ENCODE measurements at places on chromosomes 6 and 20.

DNA sequence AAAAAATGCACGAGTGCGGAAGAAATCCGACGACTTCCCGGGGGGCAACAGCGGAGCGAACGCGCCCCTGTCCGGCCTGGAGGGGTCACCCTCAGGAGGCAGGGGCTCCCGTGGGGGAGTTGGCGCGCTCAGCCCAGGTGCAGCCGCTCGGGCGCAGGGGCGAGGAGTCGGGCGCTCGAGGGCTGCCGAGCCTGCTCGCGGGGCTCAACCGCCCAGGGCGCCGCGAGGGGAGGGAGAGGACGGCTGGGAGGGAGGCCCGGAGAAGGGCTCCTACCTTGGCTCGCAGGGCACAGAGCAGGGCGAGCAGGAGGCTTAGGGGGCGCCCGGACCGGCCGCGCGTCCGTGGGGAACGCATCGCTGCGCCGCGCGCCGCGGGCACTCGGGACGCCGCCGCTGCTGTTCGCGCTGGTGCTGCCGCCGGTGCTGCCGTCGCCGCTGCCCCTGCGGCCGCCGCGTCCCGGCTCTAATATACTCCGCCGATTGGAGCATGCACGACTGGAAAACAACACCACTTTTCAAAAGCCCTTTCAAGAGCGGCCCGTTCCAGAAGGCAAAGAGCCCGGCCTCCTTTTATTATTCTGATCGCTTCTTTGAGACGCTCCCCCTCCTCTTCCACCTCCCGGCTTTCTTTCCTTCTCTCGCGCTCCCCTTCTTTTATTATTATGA, 490 bp downstream of the JAG1 start:
- DNase-seq = no peak

- DNase-seq = no peak
These were observed 156.0 kb upstream of the SOX4 start for GRCh38 chr6:21437581-21437980.

DNA sequence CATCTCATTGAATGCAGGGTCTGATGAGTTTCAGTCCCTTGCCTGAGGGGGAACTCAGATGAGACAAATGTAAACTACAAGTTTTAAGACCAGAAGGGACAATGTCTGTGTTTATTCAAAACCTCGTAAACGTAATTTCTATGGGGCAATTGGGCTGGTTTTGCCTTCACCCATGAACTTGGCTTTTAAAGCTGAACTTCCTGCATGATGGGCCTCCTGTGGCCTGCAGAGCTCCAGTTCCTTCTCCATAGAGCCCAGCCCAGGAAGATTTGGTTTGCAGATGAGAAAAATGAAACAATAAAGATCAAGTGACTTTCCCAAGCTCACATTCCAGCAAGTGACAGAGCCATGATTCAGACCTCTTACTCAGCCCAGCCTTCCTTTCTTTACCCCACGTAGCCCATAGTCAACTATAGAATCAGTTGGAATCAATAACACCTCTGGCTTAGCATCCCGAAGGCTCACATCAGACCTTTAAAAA, 612.3 kb downstream of the UTRN start:
- DNase-seq = no peak

DNA sequence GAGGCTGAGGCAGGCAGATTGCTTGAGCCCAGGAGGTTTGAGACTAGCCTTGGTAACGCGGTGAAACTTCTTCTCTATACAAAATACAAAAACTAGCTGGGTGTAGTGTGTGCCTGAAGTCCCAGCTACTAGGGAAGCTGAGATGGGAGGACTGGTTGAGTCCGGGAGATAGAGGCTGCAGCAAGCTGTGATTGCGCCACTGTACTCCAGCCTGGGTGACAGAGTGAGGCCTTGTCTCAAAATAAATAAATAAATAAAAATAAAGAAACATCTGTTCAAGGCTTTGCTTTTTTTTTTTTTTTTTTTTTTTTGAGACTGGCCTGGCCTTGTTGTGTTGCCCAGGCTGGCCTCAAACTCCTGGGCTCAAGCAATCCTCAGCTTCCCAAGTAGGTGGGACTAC, 23.7 kb upstream of the SLC23A2 start:
- no peak for DNase-seq

- DNase-seq = no peak
These were observed 823.4 kb upstream of the GJE1 start for GRCh38 chr6:141309295-141309694.

DNA sequence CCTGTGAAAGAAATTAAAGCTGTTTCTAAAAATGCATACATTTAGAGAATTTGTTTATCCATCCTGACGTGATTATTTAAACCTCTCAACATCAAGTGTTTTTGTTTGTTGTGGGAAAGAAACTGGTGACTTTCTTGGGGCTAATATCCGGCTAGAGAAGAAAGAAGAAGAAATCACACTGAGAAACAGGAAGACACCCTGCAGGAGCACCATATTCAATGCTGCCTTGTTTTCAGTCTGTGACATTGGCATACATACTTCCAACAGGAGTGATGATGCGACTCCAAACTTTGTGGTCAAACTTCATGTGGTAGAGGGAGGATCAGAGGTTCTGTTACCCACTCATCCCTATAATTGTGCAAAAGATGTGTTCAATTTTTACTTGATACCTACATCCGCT, 997.6 kb upstream of the CITED2 start:
- no peak for DNase-seq

DNA sequence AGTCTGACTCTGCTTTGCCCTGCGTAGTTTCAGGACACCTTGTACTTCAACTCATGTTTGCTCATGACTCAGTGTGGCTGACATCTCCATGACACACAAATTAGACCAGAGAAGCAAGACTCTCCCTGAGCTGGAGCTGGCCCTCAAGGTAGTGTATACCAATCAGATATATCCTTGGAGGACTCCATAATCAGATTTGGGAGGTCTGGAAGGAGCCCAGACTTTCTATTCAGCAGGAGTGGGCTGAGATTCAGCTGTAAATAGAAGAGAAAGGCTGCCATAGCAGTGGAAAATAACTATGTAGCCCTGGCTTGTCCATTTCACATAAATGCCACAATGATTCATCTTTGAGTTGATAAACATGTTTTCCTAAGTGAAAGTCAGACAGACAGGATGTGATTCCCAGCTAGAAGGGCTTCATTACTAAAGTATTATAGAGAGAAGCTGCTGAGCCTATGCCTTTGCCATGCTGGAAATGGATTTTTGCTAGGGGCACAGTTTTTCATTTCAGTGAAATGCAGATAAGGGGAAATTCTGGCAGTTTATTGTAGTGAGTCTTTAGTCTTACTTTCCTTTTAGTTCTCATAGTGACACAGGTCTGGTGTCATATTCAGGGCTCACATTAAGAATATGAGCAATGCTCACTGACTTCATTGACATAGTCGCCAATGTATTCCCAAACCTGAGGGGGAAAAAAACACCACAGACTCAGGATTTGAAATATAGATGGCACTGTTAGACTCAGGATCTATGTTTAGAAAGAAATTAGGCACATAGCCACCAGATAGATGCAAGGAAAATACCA, 95.3 kb downstream of the CLVS2 start:
- no peak for DNase-seq

DNA sequence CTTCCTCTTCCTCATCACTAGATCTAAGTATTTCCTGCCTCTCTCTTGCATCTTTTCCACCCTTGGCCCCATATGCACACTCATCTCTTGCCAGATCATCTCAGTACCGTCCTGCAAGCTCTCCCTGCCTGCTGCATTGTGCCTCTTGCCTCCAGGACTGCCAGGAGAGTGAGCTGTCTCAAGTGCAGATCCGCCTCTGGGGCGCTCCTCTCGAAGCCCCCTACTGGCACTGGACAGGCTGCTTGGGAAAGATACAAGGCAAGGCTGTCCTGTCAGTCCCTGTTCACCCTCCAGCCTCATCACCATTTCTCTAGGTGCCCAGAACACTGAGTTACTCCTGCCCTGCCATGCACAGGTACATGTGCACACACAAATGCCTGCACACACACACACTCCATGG, 10.2 kb downstream of the SYNDIG1 start:
- no peak for DNase-seq

DNA sequence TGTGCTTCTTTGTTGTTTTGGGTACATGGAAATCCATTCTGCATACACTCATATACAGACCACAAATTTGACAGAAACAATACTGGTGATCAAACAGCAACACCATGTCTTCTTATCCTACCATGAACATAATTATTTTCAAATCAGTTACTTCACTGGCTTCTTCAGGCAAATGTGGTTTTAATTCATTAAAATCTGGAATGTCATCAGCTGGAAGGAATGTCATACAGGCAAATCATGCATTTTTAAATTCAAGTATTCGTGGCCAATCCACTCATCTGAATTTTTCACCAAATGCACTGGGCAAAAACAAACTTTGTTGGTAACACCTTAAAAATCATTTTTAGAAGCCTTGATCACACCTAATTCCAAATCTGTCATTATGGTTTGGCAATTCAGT, 59.3 kb downstream of the KIF6 start:
- no peak for DNase-seq

DNA sequence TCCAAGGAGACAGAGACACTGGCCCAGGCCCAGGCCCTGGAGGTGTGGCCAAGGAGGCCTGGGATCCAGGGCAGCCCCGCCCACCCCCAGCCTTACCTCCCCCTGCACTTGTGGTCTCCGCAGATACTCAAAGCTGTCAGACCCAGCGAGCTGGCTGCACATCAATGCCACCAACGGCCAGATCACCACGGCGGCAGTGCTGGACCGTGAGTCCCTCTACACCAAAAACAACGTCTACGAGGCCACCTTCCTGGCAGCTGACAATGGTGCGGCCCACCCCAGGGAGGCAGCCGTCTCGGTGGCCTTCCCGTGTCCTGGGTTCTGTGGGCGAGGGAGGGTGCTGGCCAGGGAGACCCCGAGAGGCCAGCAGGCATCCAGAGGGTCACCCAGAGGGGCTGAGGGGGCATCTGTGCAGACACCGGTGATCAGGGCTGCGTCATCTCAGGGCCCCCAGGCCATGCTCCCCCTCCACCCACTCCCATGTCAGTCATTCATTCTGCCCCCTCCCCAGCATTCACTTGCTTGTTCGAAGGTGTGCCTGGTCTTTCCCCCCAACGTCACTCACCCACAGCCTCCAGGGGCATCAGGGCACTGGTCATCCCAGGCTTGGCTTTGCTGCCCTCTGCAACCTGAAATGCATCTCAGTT, 141.3 kb downstream of the TAF4 start:
- DNase-seq = no peak

GRCh38 chr6:79231101-79231500, 3.4 kb downstream of the HMGN3 start:
- no peak for DNase-seq

DNA sequence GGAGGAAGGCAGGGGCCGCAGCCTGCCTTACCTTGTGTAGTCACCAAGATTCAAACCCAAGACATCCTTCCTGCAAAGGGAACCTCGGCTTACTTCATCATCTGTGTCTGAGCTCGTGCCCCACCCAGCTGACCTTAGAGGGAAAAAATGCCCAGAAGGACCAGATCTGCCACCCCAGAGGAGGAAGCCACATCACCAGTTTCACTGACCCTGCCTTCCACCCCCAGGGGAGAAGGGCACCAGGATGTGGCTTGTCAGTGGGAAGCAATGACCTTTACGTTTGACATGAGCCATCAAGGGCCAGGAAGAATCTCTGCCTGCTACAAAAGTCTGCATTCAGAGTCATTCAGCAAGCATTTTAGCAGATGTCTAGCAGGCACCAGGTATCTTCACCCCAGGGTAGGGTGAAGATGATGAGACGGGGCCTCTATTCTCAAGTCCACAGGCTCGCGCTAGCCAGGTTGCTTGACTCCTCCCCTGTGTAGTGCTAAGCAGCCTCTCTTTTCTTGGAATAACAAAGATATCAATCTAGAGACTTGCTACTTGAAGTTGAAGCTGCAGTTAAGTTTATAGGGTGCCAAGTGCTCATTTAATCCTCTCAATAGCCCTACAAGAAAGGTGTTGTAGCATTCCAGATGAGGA, 28.1 kb downstream of the HM13 start:
- no peak for DNase-seq

GRCh38 chr20:43915211-43916072, 790 bp downstream of the TOX2 start:
- no peak for DNase-seq

DNA sequence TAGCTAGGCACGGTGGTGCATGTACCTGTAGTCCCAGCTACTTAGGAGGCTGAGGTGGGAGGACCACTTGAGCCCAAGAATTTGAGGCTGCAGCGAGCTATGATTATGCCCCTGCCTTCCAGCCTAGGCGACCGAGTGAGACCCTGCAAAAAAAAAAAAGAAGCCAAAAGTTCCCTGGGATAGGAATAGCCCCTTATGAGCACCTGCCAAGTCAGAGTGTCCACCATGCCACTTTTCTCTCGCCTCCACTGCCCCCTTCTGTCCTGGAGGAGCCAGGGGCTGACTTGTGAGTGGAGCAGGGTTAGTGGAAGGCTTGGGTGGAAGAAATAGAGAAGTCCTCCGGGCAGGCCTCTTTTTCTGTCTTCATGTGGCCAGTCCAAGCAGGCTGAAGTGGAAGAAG, 12.1 kb upstream of the DDX27 start:
- no peak for DNase-seq

- no peak for DNase-seq
These were observed 52.0 kb upstream of the SMOC2 start for GRCh38 chr6:168388641-168389633.

DNA sequence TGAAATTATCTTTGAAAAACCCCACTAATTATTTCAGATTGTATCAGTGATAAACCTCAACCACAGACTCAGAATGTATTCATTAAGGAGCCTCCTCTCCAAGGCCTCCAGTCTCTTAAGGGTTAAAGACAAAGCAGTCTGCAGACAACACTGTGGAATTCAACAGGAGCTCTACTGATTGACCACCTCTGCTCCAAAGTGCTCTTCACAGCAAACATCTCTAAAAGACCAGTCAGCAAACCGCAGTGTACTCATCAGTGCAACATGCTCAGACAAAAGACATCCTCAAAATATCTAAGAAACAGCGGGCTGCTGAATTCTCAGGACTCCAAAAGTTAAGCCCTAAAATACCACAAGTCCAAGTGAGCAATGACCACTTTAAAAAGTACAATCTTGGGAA, 42.0 kb downstream of the UQCC1 start:
- DNase-seq = no peak

DNA sequence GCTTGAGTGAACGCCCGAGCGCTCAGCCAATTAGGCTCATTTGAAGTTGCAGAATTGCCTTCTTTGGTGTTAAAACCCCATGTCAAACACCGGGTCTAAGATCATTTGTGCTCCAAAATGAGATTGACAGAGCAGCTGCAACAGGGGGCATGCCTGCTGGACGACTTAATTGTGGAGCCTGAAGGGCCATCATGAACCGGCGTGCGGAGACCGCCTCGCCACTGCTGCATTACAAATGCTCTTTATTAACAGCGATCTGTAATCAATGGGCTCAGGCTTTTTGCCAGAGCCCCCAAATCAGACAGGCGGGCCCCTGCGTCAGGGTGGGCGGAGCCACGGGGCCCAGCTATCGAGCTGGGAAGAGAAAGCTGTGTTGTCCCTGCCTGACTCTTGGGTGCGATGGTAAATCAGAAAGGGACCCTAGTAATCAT, 183.2 kb downstream of the SIM1 start:
- DNase-seq = no peak

DNA sequence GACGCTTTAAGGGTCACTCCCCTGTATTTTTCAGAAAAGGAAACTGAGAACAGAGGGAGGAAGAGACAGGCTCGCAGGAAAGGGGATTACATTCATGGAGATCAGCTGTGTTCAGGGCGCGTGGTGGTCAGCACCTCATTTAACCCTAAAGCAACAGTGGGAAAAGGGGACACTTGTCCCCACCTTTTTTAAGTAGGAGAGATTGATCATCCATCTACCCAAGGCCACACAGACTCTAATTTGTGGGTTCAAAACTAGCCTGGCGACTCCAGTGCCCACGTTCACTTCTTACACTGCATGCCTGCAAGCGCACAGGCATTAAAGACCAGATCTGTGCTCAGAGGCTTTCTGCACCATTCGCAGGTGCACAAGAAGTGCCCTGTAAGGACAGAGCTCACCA, 167.9 kb upstream of the SNX9 start:
- DNase-seq = no peak

All from stimulated activated CD8-positive, alpha-beta memory T cell treated with anti-CD3 and anti-CD28 coated beads, Interleukin-4, amount 100 ng/mL, for 1 hour (primary cell).